Activated gamma-delta T cell (primary cell): ENCODE measurements at places on chromosomes 7 and 10.

- DNase-seq, result no peak
Measured at GRCh38 chr7:130379921-130380860, at the start of gene CPA1. Gene CPA1, plus strand, starts transcription at chr7:130380494. Its CDS starts 27 bp downstream, at chr7:130380521.

DNA sequence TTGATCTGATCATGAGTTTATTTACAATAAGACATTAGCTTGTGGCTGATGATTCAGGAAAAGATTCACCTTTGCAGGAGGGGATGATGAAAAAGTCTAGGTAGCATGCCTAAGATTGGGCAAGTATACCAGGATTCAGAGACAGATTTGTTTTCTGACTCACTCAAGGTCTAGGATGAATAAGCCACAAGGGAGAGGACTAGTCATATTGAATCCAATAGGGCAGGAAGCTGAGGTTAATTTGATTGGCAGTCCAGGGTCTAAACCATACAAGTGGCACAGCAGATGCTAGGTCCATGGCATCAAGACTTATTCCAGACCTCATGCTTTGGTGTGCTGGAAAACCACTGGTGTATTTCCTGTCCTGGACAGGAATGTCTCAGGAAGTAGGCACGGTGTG is 1133.4 kb downstream of the XPNPEP1 start:
- DNase-seq, result no peak

DNA sequence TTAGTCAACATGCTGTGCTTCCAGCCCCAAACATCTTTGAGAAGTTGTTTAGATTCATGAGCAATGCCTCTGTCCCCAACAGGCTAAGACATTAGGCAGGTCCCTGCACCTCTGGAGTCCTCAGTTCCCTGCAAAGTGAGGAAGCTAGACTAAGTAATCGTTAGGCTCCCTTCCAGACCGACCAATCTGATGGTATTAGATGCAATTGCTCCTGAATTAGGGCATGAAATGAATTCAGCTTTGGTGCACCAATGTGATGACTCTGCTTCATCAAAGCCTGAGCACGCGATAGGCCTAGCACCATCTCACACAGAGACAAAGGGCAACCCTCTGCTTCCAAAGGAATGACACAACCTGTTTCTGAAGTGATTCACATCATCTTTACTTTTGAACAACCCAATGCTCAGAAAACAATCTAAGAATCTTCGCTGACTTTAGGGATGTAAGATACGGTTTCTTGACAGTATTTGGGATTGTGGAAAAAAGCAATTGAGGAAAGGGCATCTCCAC is 723 bp upstream of the TES start:
- no peak for DNase-seq

- DNase-seq, result no peak
Measured at GRCh38 chr7:130277763-130278643, 11.3 kb downstream of the CPA2 start.

DNA sequence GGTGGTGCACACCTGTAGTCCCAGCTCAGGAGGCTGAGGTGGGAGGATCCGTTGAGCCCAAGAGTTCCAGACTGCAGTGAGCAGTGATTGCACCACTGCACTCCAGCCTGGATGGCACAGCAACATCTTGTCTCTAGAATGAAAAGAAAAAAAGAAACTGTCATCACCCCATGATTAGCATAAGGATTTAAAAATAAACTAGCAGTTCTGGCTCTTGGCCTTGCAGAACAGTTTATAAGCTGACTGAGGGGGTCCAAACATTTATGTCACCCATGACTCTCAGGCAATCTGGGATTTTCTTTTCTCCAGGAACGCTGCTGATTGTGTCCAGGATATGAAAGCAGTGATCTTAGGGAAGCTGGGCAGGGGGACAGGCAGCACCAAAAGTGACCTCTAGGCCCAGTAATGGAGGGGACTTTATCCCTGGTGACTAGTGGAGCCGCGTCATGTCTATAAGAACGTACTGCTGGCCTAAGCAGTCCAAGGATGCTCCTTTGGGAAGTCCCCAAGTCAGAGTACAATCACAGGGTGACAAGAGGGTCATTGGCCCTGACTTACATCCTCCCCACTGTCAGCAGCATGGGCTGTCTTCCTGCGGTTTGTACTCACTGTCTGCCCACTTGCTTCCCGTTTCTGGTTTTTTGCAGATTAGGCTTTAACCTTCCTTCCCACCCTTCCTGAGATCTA is 177.4 kb downstream of the ARHGAP12 start:
- no peak for DNase-seq

GRCh38 chr10:6227346-6227745 is 24.6 kb downstream of the PFKFB3 start:
- no peak for DNase-seq

DNA sequence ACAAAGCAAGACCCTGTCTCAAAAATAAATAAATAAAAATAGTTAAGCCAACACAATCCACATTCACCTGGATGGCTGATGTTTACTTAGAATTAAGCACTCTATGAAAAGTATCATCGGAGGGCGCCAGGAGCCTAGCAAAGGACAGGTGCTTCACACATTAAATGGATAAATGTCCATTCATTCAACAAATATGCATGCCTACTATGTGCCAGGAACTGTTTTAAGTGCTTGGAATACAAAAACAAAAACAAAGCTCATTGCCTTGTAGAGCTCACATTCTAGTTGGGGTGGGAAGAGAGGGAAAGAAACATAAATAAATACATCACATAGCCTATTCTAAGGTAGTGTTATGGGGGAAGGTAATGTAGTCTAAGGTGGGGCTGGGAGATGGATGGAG is 4.1 kb downstream of the BAIAP2L1 start:
- no peak for DNase-seq

GRCh38 chr10:13776861-13777311 is 190.1 kb downstream of the PRPF18 start:
- no peak for DNase-seq

GRCh38 chr10:61760943-61761824 is 98.5 kb downstream of the CABCOCO1 start:
- DNase-seq, result no peak

DNA sequence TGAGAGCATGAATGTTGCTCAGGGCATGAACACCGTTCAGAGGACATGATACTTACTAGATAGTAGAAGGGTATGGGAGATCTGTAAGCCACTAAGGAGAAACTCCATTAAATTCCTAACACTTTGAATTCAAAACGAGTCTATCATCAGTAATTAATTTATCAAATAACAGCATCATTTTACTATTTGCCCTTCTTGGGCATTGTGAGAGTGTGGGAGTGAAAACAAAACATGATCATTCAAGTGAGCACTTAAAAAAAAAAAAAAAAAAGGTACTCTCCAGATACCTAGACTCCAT is 20.5 kb upstream of the ASB15 start:
- no peak for DNase-seq

DNA sequence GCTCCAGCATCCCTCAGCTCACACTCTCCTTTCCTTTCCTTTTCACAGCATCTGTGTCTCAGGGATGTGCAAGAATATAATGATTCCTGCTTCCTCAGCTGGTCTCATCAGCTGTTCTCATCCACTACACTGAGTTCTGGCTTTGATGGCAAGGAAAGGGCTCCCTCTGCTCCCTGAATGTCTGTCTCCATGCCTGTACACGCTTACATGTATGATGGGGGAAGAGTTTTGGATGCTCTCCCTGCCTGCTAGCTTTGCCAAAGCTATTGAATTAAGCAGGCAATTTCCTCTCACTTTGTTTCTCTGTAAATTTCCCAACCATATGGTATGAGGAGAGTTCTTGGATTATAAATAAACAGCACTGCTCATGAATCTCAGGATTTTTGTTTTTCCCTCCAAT is 254.5 kb downstream of the SORCS3 start:
- no peak for DNase-seq

- no peak for DNase-seq
Measured at GRCh38 chr10:99487125-99487807, 45.5 kb upstream of the NKX2-3 start.

- DNase-seq, result no peak
Measured at GRCh38 chr10:66927971-66928770, 2.3 kb downstream of the LRRTM3 start.

GRCh38 chr10:129709627-129710509 is 242.8 kb downstream of the MGMT start:
- no peak for DNase-seq

GRCh38 chr7:41811941-41812340 is 109.1 kb upstream of the INHBA start:
- no peak for DNase-seq

- DNase-seq, result no peak
Measured at GRCh38 chr7:87152897-87153641, 816 bp downstream of the DMTF1 start.

- no peak for DNase-seq
Measured at GRCh38 chr10:4545062-4545461, 280.9 kb upstream of the AKR1E2 start.
